ENCODE measurements at places on chromosomes 4 and X. TPM values are rescaled to one million over a fixed set of nuclear protein-coding genes. Genes with fewer than 3 reads are reported as not detected.

DNA sequence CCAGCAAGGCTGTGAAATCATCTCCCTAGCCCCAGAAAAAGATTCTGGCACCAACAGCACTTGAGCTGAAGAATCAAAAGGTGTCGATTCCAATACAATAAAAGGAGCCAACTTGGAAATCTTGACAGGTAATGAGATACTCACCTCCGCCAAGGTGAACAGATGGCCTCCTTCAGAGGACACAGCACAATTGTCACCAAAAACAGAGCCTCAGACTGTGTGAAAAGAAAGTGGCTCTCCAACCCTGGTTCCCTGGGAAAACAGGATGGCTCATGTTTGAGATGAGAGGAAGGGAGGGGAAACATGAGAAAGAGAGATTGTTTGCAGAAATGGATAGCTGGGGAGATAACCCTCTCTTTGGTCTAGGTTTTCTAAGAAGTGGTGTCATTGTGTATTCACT, 168.9 kb downstream of the HS3ST1 start:
- no peaks in the 10 kb centered on the region for H3K36me3 ChIP-seq
- DNase-seq = no peak
- H3K27ac ChIP-seq = no peak overlapping the region
- no peaks in the 10 kb centered on the region for H3K27me3 ChIP-seq

- peak; percentile 69 for DNase-seq
- no peaks in the 10 kb centered on the region for H3K27me3 ChIP-seq
- H3K4me3 ChIP-seq = no peak overlapping the region
- no peaks in the 10 kb centered on the region for H3K36me3 ChIP-seq
- H3K4me1 ChIP-seq = peaks cover 4% of the 10 kb centered on the region
- H3K27ac ChIP-seq = no peak overlapping the region
Measured at GRCh38 chrX:123833387-123833786, 26.5 kb upstream of the XIAP start.

DNA sequence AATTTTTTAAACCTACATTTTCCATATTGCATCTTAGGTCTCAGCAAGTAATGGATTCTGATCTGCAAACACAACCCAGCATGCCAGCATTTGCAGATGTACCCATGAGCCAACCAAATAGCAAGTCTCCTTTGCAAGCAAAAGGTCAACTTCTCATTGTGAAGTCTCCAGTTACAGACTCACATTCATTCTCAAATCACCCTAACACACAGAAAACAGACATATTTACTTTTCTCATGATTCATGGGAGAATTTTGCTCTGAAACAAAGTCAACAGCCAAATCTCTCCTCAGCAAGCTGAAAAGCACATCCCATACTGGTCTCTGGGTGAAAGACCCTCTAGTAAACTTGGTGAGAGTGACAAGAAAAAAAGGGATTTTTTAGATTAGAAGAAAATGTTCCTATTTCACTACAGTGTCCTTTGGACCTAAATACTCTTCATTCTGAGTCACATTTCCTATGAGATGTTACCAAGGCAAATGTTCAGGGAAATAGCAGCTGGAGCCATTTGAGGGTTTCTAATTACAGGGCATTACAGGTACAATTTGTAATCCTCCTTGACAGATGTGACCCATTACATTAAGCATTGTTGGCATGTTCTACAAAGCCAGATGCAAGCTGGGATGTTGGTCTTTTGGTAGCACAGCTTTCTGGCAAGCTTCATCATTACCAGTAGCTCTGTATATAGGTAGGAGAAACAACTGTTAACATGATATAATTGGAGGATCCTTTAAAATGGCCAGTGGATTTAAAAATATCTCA, 383.3 kb downstream of the SMARCA1 start:
- no peaks in the 10 kb centered on the region for H3K36me3 ChIP-seq
- H3K4me3 ChIP-seq = no peak overlapping the region
- H3K27ac ChIP-seq = peak overlapping the region; percentile 31
- no peak for DNase-seq

GRCh38 chr4:150457802-150458201, 124.1 kb upstream of the MAB21L2 start:
- H3K4me1 ChIP-seq = peaks cover 3% of the 10 kb centered on the region
- H3K4me3 ChIP-seq = no peak overlapping the region
- no peaks in the 10 kb centered on the region for H3K36me3 ChIP-seq
- no peak for DNase-seq
- H3K27me3 ChIP-seq = no peaks in the 10 kb centered on the region
- H3K27ac ChIP-seq = no peak overlapping the region

Gene FSTL5
- 0.57 TPM for total RNA-seq
